Muscle of arm (tissue), 14 donors: ENCODE measurements at places on chromosomes 12 and 14. TPM values are rescaled to one million over a fixed set of nuclear protein-coding genes. Genes with fewer than 3 reads are reported as not detected.

Gene INSM2
- polyA plus RNA-seq = not detected

Gene PLEKHG7
- 0.53 TPM for polyA plus RNA-seq

Gene PLXNC1
- not detected for polyA plus RNA-seq

Gene MDGA2
- polyA plus RNA-seq = 0.41 TPM

Gene TROAP
- polyA plus RNA-seq = 16.6 TPM
